ENCODE measurements at places on chromosomes 1 and 21.

DNA sequence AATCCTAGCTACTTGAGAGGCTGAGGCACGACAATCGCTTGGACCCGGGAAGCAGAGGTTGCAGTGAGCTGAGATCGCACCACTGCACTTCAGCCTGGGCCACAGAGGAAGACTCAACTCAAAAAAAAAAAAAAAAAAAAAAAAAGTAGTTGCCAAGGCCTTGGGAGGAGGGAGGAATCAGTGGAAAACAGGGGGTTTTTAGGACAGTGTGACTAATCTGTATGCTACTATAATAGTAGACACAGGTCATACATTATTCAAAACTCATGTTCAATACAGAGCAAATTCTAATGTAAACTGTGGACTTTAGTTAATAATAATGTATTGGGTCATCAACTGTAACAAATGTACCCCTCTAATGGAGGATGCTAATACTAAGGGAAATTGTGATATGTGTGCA, 51.7 kb upstream of the CTPS1 start:
- no peak for DNase-seq

GRCh38 chr1:157382351-157382750, 170.0 kb downstream of the FCRL5 start:
- DNase-seq = no peak

DNA sequence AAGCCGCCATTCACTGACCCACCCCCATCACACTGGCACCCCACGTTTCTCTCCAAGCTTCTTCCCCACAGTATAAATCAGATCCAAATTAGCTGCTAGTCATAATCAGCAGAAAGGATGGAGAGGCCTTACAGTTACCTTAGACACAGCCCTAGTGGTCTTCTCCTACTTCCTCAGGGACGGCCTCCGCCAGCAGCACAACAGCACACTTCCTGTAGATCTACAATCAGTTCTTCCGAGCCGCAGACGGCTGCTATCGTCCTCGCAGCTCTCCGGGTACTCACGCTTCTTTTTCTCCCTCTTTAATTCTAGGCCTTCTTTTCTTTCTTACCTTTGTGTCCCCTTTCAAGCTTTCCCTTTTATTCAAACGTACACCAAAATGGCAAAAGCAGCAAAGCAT, 313.5 kb downstream of the SMYD3 start:
- no peak for DNase-seq

- no peak for DNase-seq
Observed at GRCh38 chr21:36754241-36754898, 55.5 kb downstream of the SIM2 start.

DNA sequence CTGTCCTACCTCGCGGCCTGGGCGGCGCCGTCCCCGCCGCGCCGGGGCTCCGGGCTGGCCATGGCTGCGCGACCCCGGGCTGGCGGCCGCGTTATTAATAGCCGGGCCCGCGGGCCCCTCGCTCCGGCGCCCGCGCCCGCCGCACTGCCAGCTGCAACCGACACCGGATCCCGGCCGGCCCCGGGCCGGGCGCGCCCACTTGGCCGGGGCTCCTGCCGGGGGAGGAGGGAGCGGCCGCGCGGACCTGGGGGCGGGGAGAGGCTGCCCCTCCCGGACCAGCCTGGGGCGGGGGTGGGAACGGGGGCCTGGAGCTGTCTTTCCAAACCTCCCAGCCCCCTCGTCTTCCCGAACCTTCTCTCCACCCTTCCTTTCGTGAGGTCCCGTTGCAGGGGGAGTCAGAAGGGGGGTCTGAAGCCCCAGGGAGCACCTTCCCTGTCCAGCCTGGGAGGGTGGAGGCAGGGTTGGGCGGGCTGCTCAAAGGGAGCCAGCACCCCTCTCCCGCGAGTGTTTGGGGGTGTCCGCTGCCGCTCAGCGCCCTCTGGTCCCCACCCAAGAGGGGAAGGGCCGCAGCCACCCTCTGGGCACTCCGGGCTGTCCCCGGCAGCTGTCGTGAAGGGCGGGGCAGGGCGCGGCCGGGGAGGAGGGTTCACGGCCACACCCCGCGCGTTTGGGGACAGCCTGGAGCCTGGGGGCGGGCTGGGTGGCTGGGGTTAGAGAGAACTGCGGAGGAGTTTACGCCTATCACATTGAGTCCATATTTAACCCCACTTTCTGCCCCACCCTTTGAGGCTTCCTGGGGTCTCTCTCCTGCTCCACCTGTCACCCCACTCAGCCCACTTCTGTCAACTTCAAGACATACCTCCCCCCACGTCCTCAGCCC, at the start of gene SYNC:
SYNC (minus strand) TSS at position 172 of the 880 bp plus-strand sequence; CDS start at position 62, 110 bp downstream.
- DNase-seq = no peak

GRCh38 chr21:41923186-41923585, 30.6 kb downstream of the C2CD2 start:
- DNase-seq = no peak

GRCh38 chr21:38818325-38818723, 12.6 kb downstream of the ETS2 start:
- no peak for DNase-seq

- no peak for DNase-seq
Observed at GRCh38 chr1:58476179-58476578, 70.3 kb downstream of the OMA1 start.

DNA sequence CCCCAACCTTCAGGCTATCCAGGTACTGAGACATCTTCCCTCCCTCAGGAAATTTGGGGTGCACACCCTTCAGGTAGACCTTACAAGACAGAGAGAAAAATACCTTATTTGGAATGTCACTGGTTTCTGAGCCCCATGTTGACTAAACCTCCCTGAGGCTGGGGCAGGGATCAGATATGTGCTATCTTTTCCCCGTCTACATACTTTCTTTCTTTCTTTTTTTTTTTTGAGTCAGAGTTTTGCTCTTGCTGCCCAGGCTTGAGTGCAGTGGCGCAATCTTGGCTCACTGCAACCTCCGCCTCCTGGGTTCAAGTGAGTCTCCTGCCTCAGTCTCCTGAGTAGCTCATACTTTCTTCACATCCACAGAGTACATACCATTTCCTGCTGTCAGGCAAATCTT, 1.6 kb downstream of the CYB5R1 start:
- DNase-seq = no peak

DNA sequence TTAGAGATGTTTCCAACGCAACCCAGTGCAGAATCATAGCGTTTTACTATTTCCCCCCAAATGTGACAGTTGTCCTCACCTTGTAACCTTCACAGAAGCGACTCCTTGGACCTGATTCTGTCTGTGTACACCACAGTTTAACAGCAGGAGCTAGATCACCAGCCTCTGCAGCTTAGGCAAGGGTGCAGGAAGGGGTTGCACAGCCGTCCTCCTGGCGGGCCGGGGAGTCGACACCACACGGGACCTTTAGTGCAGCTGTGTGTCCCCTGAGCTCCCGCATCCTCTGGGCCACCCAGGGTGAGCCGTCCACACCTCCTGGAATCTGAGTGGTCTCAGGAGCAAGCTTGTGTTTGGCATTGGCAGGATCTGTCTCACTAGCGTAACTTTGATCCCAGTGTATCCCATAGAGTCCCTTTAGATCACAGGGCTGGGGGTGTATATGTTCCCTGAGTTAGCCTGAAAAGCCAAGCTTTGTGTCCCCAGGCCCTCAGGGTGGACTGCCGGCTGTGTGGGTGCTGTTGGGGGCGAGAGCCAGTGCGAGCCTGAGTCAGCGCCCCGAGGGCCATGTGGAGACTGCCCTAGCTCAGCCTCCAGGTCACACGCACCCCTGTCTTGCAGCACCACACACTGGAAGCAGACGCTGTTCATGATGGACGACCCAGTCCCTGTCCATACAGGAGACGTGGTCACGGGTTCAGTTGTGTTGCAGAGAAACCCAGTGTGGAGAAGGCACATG, 27.5 kb downstream of the PRMT2 start:
- DNase-seq = no peak

GRCh38 chr1:171206978-171207355, 21.9 kb downstream of the FMO2 start:
- no peak for DNase-seq

GRCh38 chr1:3691421-3692204, 39.3 kb downstream of the TP73 start:
- no peak for DNase-seq

- no peak for DNase-seq
Observed at GRCh38 chr1:147620543-147620942, 49.8 kb downstream of the ACP6 start.

DNA sequence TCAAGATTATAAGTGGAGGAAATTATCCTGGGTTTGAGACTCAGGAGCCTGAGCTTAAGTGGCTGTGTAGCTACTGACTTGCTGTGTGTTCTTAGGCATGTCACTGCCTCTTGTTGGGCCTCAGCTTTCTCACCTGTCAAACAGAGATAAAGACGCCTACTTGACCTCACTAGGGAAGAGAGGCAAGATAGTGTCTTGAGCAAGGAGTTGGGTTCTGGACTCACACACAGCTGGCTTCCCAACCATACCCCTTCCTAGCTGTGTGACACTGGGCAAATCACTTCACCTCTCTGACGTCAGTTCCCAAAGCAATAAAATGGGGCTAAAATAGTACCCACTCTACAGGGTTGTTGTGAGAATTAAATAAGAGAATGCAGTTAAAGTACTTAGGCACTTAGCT, 11.6 kb upstream of the EPB41 start:
- no peak for DNase-seq

- no peak for DNase-seq
Observed at GRCh38 chr1:111725192-111725591, 14.0 kb downstream of the INKA2 start.

DNA sequence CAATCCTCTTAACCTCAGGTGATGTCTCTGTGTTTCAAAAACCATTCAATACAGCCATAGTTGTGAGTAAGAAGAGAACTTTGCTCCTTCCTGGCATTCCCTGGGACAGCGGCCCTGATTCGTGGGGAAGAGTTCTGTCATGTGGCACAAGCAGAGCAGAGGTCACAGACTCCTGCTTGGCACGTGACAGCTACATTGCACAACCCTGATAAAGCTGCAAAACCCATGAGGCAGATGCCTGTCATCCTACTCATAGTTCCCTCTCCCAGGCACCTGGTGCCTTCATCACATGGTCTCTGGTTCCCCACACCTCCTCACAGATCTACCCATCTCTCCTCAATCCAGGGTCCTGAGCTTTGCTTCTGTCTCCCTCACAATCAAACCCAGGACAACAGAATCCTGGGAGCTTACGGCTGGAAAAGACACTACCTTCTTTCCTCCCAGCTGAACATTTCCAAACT, 70.8 kb downstream of the PLPP3 start:
- no peak for DNase-seq

DNA sequence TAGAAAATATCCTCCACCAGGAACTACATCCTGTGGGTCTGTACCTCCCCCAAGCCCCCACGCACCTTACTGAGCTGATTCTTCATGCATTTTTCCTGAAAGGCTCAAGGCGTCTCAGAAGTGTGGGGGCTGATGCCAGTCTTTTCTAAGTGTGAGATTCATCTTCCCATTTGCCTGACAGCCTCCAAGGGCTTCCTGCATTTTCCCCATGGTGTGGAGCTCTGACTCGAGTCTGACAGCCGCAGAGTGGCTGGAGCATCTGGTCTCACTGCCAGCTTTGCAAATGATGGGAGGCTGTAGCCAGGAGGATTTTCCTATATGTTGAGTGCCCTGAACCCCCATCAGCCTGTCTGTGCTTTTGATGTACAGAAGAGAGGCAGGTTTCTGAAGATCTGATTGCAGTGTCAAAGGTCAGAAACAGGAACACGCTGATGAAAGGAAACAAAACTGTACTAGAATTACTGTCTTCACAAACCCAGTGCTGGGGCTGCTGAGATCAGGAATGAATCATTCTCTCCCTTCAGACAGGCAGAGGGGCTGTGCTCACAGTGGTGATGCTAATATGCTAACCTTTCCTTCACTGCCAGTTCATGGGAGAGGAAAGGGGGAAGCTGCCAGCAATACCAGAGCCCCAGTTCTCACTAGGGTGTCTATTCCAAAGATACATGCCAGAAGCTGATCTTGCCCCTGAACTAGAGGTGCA, 201.5 kb upstream of the C1orf174 start:
- no peak for DNase-seq

- no peak for DNase-seq
Observed at GRCh38 chr1:17258116-17258757, 9.3 kb downstream of the PADI3 start.

GRCh38 chr1:208264469-208265121, 20.4 kb upstream of the PLXNA2 start:
- DNase-seq = no peak

DNA sequence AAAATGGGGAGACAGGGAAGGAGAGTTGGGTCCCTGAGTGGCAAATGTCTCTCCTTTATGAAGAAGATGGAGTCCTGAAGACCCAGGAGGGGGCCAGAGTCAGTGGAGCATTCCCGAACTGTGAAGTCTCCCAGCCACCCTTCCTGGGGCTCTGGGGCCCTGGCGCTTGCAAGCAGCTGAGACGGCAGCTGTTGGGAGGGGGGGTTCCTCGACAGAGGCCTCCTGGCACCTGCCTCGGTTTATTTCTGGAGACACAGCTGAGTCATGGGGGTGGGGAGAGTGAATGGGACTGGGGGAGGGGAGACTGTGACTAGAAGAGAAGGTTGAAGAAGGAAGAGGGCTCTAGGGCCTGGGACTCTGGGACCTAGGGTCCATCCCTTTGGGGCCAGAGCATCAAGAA, 14.0 kb downstream of the NES start:
- DNase-seq = no peak

- DNase-seq = no peak
Observed at GRCh38 chr1:109712321-109712864, 342 bp downstream of the GSTM5 start.

- DNase-seq = no peak
Observed at GRCh38 chr1:225354906-225355305, 72.9 kb downstream of the LBR start.

DNA sequence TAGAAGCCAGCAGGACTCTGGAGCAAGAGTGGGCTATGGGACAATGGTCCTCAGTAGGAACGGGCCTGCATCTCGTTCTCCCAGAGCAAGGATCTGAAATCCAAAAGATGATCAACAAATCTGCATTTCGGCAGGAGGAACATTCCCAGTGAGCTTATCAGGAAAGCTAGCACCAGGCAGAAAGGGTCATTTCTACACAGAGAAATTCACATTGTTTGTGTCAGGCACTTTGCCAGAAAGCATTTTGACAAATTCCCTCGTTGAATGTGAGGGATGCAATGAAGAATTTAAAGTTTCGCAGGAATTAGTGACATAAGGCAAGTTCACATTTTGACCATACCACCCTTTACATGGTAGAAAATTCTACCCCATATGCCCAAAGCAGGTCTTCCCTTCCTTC, 31.6 kb upstream of the ETS2 start:
- no peak for DNase-seq

GRCh38 chr1:106393046-106393445, 663.4 kb upstream of the PRMT6 start:
- no peak for DNase-seq

GRCh38 chr1:54290506-54291184, 90.7 kb downstream of the MRPL37 start:
- DNase-seq = no peak

GRCh38 chr21:42581993-42582786, 68.5 kb downstream of the SLC37A1 start:
- DNase-seq = no peak

GRCh38 chr1:223556414-223557129, 108.9 kb downstream of the CAPN8 start:
- no peak for DNase-seq

GRCh38 chr1:86695400-86695799, 9.0 kb upstream of the SH3GLB1 start:
- DNase-seq = no peak

- no peak for DNase-seq
Observed at GRCh38 chr1:90318431-90318830, 323.5 kb downstream of the ZNF326 start.
